ENCODE measurements at places on chromosomes 6 and 20. TPM values are rescaled to one million over a fixed set of nuclear protein-coding genes. Genes with fewer than 3 reads are reported as not detected.

ECT2L gene
- polyA plus RNA-seq = 0.07 TPM

ADGRF1 gene
- polyA plus RNA-seq = not detected

HLA-DPA1 gene
- 56.8 TPM for polyA plus RNA-seq

BANF2 gene
- not detected for polyA plus RNA-seq

TNFRSF21 gene
- polyA plus RNA-seq = 28.5 TPM

GRM4 gene
- polyA plus RNA-seq = 0.92 TPM

ZBTB9 gene
- 10.7 TPM for polyA plus RNA-seq

Data from brain (organoid and tissue), 16 donors.